ENCODE measurements at places on chromosomes 12 and 14.

DNA sequence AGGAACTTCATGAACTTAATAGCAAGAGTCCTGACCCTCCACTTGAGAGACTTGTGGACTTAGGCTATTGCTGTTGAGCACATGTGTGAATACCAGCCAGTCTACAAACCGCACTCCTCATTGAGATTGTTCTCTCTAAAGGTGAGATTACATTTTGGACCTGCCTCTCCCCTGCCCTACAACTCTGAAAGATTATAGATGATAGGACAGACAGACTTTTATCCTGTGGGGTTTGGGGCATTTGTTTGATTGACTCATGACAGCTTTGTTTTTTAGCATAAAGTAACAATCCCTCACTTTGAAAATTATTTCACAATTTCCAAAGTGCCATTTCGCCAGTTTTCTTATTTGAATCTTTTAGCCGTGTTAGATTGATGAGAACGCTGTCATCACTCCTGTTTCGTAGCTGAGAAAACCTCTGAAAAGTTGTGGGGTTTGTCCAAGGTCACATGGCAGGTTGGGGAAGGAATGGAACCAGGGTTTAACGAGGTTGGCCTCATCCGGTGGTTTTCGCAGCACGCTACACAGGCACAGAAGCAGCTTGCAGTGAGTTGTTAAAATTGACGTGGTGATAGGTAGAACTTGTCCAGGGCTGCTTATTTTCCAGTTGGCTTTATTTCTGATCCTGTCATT is 836 bp downstream of the EVL start:
- peak; percentile 80 for DNase-seq

DNA sequence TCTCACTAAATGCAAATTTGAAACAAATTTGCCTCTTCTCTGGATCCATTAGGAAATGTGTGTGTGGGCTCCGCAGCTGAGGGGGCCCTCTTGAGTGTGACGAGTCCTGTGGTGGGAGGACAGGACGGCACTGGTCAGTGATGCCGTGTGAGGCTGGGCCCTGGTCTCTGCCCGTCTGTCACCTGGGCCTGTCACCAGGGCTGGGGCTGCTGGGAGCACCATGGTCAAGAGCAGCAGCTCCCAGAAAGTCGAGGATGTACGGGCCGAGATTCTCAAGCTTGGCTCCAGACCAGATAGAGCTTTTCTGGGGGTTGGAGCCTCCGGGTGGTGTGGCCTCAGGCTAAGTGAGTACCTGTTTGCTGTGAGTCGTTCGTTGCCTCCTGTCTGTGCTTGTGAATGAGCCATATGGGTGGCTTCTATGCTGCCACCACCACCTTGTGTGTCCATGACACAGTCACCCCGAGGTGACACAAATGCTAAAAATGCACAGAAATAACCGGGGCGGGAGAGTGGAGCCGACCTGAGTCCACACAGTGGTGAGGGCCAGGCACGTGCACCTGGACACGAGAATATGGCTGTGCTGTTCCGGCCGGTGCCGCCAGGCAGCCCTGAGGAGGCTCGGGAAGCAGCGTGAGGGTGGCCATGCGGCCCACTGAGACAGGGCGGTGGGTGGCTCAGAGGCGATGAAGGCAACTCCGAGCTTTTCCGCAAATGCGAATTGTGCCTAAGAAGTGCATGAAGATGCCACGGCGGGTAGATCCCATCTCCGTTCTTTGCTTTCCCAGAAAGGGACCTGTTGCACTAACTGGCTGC is 8.7 kb downstream of the PGAM5 start:
- no peak for DNase-seq

- no peak for DNase-seq
Observed at GRCh38 chr14:74664717-74665116, 48.2 kb downstream of the AREL1 start.

DNA sequence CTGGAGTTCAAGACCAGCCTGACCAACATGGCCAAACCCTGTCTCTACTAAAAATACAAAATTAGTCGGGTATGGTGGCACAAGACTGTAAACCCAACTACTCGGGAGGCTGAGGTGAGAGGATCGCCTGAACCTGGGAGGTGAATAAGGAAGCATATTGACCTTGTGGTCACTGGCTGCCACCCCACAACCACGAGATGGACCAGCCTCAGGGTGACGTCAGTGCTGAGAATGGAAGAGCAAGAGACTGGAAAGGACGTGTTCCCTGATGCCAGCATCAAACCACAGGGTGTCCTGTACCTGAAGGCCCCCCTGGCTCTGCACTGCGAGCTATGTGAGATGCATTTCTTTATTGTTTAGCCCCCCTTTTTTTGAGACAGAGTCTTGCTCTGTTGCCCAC is 45.9 kb upstream of the BDKRB2 start:
- no peak for DNase-seq

- DNase-seq = no peak
Observed at GRCh38 chr12:31298515-31298910, 27.4 kb downstream of the SINHCAF start.

DNA sequence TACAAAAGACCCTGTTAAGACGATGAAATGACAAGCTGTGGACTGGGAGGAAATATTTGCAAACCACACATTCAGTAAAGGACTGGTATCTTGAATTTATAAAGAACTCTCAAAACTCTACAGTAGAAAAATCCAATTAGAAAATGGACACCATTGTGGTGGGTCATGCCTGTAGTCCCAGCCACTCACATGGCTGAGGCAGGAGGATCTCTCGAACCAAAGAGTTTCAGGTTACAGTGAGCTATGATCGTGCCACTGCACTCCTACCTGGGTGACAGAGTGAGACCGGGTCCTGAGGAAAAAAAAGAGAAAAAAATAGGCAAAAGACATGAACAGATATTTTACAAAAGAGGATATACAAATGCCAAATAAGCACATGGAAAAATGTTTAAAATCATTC is 41.9 kb downstream of the TTC6 start:
- no peak for DNase-seq

GRCh38 chr12:113461666-113462065 is 10.0 kb downstream of the LHX5 start:
- DNase-seq = peak; percentile 52

GRCh38 chr14:101879529-101880336 is 84.6 kb upstream of the DYNC1H1 start:
- DNase-seq = no peak

DNA sequence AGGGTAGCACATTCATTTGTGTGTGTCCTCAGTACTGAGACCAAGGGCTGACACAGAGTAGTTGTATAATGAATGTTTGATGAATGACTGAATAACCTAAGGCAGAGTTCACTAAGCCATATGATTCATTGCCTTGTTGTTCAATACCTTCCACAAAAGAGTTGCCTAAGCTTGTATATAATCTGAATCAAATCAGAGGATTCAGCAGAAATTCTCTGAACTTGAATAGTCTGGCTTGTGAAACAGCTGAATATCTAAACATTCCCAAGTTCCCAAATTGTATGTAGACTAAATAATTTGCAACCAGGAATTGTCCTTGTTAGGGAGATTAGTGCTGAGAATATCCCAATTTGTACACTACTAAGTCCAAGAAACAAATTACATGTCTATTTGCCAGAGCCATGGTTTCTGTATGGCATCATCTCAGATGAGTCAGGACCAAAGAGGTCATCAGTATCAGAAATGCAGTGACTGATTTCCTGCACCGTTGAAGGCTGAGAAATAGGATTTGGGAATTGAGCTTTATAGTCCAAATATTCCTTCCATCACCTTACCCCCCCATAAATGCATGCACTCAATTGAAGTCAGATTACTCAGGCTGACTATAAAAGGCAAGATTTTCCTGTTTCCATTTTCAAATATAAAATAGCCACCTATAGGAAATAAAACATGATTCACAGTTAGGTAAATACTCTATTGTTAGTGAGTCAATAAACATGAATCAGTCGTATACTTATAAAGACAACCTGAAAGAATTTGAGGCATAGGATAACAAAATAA is 168.7 kb downstream of the PHLDA1 start:
- DNase-seq = peak; percentile 15

DNA sequence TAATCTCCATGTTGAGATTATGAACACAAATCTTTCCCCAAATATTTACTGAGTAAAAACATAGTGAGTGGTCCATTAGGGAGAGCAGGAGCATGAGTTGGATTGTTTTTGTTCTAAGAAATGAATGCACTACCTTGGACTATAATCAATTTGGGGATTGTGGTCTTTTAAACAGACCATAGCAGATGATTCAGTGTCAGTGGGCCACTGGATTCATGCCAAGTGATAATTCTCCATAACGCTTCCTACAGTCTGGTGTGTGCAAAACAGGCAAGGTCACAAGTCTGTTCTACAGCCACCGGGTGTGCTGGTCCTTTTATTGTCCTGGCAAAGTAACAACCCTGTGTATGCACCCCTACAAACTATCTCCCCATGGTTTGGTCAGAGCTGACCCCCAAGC is 266.3 kb downstream of the APAF1 start:
- DNase-seq = no peak

GRCh38 chr12:44640427-44641190 is 235.5 kb downstream of the NELL2 start:
- DNase-seq = no peak

- no peak for DNase-seq
Observed at GRCh38 chr14:82067221-82067875, 533.7 kb upstream of the SEL1L start.

DNA sequence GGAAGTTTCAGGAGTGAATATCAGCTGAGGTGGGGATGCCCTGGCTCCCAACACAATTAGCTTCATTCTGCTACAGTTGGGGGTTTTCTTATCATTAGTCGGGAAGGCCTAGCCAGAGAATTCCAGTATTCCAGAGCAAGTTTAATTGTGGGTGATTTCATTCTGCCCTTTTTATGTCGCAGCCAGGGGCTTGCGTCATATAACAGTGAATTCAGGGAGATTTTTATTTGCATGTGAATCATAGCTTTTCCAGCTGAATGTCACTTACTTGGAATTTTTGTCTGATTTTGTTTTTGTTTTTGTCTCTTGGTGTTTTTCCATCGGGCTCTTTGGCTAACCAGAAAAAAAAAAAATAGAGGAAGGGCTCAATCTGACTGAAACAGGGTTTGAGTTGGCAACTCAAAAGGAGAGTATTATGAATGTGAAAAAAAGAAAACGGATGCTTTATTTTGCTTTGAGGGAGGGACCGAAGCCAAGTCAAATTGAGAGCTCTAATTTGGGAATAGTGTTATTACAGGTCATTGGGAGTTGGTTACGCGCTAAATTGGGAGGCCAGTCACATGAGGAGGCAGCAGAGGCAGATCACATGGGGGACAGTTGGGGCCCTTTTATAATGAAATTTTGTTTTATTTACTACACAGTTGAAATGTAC is 119.4 kb downstream of the SAMD4A start:
- DNase-seq = no peak

DNA sequence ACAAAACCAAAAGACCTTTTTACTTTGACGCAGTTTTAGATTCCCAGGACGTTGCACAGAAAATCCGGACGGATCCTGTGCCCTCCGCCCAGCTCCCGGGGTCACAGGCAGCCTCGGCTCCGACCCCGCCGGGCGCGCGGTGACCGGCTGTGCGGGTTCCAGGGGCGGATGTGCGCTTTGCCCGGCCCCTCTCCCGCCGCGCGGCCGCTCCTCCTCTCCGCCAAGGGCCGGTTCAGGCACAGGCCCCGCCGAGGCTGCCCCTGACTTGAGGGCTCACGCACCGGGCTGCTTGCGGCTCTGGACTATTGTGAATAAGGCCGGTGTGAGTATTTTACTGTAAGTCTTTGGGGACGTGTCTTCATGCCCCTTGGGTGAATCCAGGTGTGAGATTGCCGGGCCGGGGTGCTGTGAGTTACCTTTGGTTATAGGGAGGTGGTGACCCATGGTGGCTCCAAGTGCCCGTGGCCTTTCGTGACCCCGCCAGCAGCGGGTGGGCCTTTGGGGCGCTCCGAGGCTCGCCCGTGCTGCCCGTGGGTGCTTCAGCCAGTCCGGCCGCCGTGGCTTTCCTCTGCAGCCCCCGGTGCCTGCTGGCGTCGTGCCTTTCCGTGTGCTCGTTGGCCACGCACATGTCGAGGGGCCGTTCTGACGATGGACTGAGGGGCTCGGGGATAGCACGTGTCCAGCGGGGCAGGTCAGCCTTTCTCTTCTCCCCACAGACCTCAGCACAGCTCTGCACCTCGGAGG is 45.9 kb downstream of the NOC4L start:
- no peak for DNase-seq

- DNase-seq = peak; percentile 28
Observed at GRCh38 chr14:54329082-54329695, 67.6 kb upstream of the CDKN3 start.

DNA sequence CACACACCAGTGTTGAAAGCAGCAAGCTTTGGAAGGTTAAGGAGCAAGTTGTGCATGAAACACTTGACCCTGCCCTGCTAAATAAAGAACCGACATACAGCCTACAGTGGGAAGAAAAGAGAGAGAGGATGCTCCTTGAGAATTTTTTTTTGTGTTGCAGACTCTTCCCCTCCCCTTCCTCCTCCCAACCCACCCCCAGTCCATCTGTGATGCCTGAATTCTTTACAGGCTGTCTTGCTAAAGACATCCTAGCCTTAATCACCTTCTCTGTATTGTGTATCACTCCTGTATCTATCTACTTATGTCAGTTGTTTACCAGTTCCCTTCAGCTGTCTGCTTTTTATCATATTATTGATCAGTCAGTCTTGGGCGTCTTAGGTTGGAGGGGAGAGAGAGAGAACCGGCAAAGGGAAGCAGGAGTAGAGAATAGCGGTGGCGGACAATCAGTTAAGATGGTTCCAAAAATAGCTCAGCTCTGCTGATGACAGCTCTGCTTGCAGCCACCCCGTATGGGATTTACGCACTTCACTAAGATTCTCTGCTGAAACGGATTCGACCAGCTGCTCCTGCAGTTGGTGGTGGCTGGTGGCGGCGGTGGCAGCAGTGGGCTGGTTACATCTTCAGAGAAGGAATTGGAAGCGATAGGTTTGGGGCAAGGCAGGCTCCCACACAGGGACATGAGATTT is 664.7 kb downstream of the NRXN3 start:
- no peak for DNase-seq

DNA sequence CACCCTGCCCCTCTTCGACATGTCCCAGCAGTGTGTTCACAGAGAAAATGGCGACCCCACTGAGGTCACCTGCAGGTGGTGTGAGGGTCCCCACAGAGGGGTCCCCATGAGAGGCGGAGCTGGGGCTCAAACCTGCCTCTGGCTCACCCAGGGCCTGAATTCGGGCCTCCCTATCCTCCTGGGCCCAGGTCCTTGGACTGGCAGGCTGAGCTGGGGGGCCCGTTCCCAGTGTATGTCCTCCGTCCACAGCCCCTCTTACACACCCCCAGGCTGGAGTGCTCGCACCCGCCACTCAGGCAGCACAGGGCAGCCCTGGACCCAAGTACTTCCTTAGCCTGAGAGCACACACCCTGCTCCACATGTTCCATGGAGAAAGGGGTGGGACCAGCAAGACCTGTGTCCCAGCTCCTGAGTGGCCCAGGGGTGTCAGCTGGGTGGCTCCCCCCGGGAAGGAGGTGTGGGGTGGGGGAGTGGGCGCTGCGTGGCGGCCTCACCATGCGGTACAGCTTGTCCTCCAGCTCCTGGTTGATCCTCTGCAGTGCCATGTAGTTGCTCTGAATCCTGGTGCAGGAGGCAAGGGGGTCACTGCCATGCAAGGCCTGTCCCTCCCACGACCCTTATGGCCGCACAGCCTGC is 42.6 kb downstream of the BEGAIN start:
- no peak for DNase-seq

- DNase-seq = peak; percentile 87
Observed at GRCh38 chr12:52873832-52874572, 25.2 kb upstream of the KRT78 start.
